ENCODE measurements at places on chromosomes 5 and 9.
A peak's percentile ranks its signal among the peaks of the same experiment; 100 is the strongest.

DNA sequence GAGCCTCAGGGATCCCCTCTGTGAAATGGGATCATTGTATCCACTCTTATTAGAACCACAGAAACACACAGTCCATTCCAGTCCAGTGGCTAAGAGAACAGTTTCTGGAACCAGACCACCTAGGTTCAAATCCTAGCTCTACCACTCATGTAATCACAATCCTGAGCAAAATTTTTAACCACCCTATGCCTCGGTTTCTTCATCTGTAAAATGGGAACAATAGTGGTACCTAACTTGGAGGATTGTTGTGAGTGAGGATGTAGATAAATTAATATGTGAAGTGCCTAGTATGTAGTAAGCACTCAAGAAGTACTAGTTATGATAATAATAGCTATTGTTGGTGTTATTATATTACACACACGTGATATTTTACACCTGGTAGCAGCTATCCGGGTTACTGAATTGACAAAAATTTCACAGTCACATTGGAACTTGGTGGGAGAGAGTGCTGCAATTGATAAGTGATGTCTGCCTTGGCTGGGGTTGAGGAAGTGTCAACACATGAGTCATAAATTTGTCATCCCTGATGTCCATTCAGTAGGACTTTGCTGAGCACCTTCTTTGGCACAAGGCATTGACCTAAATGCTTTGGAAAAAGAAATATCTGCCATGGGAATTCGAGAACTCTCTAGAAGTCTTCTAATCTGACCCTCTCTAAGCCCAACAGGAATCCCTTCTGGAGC, 68.4 kb downstream of the COL27A1 start:
- DNase-seq: no peak

GRCh38 chr9:1098551-1098950, 48.4 kb downstream of the DMRT2 start:
- DNase-seq: no peak

DNA sequence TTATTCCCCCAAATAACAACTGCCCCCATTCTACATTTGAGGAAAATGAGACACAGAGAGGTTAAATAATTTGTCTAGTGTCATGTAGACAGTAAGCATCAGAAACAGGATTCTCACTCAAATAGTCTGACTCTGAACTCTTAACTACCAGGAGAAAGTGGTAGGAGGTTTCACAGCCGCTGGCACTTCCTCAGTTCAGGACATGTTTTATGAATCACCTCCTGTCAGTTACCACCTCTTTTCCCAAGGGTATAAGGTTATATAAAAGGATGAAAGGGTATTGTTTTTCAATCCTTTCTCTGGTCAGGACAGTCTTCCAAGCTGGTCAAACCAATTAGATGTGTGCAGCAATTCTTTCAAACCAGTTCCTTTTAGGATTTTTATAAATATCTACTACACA, 52.1 kb downstream of the TSSK1B start:
- no peak for DNase-seq

DNA sequence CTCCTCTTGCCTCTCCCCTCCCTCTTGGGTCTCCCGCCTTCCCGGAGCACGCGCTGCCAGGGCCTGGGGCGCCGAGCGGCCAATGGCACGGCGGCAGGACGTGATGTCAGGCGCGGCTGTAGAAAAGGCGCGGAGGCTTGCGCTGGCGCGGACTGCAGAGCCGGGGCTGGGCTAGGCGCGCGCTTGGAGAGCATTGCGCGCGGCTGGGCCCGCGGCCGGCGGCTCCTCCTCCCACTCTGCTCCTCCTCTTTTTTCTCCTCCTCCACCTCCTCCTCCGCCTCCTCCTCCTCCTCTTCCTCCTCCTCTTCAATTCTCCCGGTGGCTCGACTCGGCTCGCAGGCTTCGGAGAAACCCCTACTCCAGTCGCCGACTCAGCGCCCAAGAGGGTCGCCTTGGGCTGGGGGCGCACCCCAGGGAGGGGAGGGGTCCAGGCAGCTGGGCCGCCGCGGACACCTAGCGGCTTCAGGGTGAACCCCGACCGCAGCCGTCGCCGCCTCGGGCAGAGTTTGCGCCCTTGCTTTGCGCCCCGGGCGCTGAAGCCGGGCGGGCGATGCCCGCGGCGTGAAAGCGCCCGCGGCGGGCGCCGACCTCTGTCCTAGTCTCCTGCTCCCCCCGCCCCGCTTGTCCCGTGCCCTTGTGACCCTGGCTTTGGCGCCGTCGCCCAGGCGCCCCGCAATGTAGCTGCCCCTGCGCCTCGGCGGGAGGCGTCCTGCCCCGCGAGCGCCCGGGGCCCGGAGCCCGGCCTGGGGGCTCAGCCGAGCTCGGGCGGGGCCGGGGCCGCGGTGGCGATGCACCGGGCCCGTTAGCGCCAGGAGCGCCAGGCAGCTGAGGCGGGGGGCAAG, at the start of gene LHX2:
LHX2 (plus strand) TSS at position 309 of the 842 bp plus-strand sequence. CDS start 581 bp downstream, outside the sequence.
- DNase-seq: peak; percentile 66

GRCh38 chr9:16693616-16694015, 176.9 kb downstream of the BNC2 start:
- DNase-seq: no peak

DNA sequence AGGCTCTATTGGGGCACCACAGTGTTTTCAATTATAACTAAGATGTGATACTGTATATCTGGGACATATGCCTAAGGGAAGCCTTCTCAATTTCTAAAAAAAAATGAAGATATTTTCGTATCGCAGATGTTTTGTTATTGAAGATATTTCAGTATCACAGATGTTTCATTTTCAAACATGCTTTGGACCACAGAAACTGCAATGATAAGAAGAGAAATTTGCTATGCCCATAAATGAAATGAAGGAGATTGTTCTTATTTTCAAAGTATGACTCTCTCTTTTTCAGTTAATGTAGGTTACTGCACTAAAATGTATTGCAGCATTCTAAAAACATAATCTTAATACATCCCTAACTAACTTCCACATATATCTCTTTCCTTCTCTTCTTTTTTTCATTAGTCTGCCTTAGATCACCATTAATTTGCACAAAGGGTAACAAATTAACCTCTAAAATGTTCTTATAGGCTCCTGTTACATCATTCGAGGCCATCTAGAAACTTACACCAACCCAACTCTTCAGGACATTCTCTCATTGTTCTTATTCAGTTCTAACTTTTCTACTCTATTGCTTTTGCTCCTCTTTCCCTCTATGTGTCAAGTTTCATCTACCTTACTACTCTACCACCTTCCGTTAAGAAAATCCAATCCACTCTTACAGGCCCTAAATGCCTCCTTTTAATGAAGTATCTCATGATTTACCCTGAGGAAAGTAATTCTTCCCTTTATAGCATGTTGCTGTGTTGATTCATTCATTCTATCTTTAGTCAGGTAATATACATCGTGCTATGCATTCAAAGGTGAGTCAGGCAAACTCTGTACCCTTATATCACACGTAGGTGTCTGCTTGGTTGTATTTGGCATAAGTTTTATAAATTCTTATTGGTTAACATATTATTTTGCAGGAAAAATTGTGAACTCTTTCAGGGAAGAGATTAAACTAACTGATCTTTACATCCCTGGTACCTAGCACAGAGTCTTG, 70.5 kb downstream of the ST8SIA4 start:
- no peak for DNase-seq

DNA sequence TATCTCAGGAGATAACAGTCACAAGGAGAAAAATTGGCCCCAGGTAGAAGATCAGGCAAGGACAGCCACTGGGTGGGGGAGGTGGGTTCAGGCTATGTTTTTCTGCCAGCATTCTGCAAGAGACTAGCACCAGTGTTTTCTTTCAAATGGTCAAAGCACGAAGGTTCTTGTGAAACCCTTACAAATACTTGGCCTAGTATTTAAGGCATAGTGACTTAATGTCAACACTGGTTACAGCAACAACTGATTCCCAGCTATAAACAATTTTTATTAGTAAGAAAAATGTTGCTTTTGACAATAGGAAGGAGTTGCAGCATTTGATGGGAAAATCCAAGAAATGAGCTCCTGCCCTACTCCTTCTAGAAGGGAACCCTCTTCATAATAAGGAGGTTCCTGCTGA, 349.6 kb downstream of the SLIT3 start:
- DNase-seq: no peak

DNA sequence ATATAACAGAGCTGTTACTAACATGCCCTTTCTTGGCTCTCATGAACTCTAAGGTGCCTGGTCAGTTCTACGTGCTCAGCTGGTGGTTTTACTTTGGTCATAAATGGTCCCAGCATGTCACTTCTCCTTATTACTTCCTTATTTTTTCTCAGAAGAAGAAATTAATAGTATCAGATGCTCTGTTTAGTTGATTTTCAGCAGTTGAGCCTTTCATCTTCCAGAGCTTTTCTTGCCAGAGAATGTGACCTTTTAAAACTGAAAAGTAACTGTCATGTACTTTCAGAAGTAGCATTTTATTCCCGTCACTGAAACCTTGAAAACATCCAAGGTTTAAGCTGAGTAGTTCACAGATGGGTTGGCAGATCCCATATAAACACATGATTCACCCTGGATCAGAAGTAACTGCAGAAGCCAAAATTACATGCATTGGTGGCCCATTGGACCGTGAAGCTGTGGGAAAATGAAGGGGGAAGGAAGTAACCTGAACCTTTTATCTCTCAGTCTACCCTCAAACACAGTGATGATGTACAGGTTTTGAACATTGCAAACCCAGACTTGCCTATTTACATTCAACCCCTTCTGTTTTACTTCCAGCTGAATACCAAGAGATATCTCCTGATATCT, 50.5 kb downstream of the HACD4 start:
- DNase-seq: no peak

- no peak for DNase-seq
Observed at GRCh38 chr5:78896132-78896531, 89.0 kb downstream of the ARSB start.

DNA sequence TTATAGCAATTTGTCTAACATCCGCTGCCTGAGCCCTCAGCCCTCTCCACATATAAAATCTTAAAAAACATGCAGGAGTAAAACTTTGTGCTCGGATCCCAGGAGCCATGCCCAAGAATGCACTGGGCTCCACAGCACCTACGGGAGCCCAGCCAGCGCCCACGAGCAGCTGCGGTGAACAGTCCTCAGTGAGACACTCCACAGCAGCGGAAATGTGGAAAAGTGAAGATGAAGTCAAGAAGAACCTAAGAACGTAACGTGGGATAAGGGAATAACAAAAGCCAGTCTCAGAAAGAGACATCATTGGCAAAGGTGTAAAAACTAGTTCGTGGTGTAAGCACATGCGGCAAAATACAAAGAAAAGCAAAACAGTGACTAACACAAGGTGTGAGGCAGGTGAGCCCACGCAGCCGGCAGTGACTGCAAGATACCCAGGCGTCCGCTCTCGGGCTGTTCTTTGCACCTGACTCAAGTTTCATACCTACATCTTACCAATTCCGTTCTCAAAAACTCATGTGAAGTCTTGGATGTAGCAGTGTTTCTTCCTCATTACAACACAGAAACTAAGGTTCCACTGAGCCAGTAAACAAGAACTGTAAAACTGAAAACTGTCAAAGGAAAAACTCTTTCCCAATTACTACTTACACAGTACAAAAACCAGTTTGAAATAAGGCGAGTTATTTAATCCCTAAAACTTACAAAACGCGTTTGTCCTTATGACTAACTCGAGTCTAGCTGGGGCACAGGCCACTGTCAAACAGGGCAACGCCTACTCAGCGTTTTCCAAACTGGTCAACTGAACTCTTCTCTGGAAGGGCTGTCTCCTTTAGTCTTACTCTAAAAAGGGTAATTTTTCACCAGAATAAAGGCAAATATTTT, 1.7 kb downstream of the CAMSAP1 start:
- peak; percentile 76 for DNase-seq

All from activated T-cell treated with anti-CD3 and anti-CD28 coated beads, Interleukin-2, amount 50 U/mL, for 24 hours (primary cell).